ENCODE measurements at places on chromosomes 6 and 20. TPM values are rescaled to one million over a fixed set of nuclear protein-coding genes. Genes with fewer than 3 reads are reported as not detected.

The GABRR2 gene
- total RNA-seq, result not detected

The FAM8A1 gene
- total RNA-seq, result 10.1 TPM

The SPACA1 gene
- total RNA-seq, result not detected

The GABRR1 gene
- not detected for total RNA-seq

The ERVFRD-1 gene
- total RNA-seq, result not detected

The PIGT gene
- total RNA-seq, result 145 TPM

The IGF2R gene
- 84.3 TPM for total RNA-seq

The TMEM14A gene
- 18.6 TPM for total RNA-seq

Measured in NCI-H460 (cell line).